Suppressor macrophage (primary cell): ENCODE measurements at places on chromosomes 5 and 9.
A peak's percentile ranks its signal among the peaks of the same experiment; 100 is the strongest.

- DNase-seq, result no peak
Observed at GRCh38 chr5:176528301-176528700, 8.9 kb downstream of the RNF44 start.

- peak; percentile 93 for DNase-seq
Observed at GRCh38 chr5:139246394-139246793, 47.1 kb upstream of the MATR3 start.

DNA sequence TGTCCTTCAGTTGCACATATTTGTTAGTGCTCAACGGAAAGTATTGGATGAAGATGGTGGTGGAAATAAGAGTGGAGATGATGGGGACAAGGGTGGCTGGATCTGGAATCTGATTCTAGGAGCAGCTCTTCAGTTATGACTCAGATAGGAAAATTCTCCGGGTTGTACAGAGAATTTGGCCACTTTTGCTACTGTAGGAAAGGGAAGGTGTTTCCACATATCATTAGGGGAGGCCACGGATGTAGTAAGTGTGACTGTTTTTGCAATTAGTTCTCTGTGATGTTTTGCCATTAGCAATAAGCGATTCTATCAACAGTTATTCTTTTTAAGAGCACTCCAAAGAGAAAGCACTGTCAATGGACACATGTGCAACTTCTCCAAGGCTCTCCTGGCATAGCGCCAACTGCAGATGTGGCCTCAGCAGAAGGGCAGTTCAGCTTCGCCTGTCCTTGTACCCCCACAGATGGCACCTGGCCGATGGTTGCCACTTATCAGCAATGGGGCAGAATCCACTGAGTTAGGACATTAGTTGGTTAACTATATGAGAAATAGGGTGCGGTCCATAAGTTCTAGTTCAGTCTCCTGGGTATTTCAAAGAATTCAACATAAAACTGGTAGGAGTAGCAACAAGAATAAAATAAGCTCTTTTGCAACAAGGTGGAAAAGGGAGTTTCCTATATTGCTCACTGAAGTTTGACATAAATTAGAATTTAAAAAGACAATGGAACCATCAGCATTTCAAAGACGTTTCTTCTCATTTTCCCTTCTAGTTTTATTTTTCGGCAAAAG is 96.3 kb downstream of the ARSB start:
- peak; percentile 43 for DNase-seq

DNA sequence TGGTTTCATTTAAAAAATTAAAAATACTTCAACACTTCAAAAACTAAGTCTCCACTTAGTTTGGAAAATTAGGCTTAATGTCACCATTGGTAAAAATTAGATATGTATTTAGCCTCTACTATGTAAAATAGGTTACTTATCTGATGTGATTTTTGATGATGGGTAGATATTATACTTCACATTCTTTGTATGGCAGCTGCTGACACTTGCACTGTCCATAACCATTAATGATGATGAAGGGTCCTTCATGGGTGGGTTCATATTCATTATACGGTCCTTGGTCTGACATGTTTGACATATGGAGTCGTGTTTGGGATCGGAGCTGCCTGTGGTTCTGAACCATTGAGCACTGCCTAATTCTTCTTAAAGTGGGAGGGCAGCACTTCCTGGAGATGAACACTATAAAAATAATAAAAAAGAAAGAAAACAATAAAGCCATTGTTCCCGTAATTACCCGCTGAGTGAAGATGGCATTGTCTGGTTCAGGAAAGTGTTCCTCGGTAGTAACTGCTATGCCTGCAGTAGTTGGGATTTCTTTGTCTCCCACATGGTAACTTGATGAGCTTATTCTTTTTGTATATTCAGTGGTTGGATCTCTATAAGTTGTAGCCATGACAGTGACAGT is 2.2 kb downstream of the LRRTM2 start:
- no peak for DNase-seq

DNA sequence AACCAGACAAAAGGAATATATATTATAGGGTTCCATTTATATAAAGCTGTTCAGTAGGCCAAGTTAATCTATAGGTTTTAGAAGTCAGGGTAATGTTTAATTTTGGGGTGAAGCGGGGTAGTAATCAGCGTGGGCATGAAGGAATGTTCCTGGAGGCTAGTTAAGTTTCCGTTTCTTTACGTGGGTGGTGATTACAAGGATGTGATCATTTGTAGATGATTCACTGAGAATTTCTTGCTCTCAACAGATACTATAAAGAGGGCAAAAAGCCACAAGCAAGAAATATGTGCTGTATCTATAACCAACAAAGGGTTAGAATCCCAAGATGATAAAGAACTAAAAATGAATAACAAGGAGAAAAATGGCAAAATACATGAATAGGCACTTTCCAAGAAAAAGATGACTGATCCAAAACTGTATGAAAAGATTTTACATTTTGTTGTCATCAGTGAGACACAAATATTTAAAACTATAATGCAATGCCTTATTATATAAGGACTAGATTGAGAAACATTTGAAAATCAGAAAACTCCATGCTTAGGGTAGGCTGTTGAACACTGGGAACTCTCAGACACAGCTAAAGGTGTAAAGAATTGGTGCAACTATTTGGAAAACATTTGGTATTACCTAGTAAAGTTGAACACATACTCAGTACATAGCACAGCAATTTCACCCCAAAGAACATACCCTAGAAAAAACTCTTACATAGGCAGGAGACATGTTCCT is 224.3 kb upstream of the S1PR3 start:
- DNase-seq, result no peak

DNA sequence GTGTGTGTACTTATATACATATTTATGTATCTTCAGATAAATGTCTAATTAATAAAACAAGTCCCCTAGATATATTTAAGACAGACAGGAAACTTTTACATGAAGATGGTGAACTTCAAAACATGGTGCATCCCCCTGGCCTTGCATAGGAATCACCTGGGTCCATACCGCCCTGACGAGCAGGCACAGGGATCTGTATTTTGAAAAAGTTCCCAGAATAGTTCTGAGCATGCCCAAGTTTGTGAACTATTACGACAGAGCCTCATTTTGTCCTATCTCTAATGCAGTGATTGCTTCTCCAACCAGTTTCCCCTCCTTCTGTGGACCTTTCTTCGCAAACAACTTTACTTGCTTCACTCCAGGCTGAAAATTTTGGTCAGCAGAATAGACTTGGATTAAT is 98.1 kb downstream of the APBA1 start:
- no peak for DNase-seq

DNA sequence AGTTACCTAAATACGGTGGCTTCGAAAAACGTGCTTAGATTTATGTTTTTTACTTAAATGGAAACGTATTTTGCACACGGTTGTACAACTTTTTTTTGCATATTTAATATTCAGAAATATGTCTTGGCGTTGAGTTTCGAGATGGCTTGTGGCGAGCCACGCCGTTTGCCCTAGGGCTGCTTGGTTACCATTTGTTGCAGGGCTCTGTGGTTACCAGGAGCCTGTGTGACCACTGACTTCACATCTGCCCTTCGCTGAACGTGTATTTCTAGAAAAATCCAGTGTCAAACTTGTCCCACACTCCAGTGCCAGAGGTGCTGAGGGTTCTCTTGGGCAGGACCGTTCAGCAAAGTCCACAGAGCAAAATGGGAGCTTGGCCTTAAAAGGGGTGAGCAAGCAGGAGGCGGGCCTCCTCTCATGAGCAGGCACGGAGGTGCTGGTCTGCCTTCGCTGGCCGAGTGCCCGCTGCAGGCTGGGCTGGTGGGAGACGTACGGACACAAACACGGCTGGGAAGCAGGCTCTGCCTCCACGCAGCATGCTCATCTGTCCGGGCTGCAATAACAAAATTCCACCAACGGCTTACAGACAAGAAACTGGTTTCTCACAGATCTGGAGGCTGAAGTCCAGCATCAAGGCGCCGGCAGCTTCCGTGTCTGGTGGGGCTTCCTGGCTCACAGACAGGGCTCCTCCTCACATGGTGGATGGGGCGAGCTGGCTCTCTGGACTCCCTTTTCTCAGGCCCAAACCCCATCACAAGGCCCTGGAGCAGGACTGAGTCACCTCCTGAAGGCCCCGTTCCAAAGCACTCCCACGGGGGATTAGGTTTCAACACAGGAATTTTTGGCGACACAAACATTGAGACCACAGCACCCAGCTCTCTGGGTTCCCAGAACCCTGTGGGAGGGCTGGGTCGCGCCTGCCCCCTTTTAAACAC is 5.4 kb downstream of the MRPL36 start:
- peak; percentile 47 for DNase-seq

DNA sequence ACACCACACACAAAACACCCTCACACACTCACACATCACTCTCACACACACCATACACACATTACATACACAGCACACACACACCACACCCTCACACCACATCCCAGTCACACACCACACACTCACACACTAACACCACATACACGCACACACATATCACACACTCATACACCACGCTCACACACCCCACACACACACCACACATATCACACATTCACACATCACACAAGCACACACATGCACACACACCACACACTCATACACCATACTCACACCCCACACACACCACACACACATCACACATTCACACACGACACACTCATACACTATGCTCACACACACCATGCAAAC is 543 bp upstream of the UBE2QL1 start:
- DNase-seq, result no peak

- no peak for DNase-seq
Observed at GRCh38 chr9:82354279-82354659, 365.7 kb downstream of the SPATA31D1 start.

GRCh38 chr5:175491223-175491622 is 12.9 kb downstream of the SFXN1 start:
- DNase-seq, result no peak

GRCh38 chr5:123180178-123180577 is 91.1 kb downstream of the PRDM6 start:
- no peak for DNase-seq

GRCh38 chr5:176609724-176610434 is at the start of gene GPRIN1:
Gene GPRIN1 (minus strand): TSS chr5:176610156. CDS start chr5:176599834, 10,322 bp downstream.
- peak; percentile 72 for DNase-seq

DNA sequence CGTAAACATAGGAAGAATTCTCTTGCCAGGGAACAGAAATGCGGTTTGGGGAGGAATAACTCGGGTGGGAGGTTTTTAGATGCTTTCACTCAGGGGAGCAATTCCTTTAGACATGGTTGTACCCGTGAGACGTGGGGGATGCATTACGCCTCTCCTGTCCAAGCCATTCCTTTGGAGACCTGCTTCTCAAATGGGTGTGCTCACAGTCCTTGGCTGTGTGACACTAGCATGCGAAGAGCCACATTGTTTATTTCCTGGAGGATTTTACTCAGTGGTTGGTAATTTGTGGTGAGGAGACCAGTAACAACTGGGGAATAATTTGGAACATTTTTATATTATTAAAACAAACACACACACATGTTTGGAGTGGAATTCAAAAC is 18.5 kb downstream of the COL15A1 start:
- no peak for DNase-seq

DNA sequence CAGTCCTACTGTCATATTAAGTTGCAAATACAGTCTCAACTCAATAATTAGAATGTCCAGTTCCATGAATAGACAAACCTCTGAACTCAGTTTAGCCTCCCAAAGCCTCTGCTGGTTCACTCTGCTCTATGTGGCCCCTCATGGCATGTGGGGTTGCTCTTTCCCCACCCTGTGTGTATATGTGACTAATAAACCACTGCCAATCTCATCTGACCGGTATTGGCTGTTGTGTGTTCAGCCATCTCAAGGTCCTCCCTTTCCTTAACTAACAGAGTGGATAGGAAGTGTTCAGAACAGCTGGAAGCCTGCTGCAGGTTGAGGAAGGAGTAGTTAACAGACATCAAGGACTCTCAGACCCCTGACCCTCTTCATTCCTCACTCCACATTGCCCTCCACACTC is 55.3 kb downstream of the IL33 start:
- DNase-seq, result no peak

DNA sequence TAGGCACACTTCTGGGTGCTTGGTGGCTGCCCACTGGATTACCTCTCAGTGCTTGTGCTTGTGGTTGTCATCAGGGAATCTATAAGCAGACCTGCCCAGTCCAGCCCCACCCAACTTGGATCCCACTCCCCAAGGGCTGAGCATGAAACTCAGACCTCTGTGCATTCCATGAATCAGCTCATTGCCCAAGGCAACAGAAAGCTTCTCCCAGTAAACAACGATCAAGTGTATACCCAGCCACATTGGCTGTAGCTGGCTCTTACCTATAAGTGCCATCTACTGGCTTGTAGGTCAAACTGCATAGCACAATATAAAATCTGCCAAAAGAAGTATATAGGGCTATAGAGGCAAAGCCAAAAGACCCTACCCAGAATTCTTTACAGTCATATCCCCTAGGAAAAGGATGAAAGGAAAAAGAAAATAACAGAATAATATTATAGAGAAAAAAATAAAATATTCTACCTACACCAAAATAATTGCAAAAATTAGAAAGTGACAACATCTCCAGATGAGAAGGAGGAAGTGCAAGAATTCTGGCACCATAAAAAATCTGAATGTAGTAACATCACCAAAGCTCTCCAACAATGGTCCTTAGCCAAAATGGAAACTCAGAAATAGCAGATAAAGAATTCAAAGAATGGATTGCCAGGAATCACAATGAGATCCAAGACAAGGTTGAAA is 321.0 kb upstream of the TRPC7 start:
- peak; percentile 2 for DNase-seq
